ENCODE measurements at places on chromosomes 13 and 19.

DNA sequence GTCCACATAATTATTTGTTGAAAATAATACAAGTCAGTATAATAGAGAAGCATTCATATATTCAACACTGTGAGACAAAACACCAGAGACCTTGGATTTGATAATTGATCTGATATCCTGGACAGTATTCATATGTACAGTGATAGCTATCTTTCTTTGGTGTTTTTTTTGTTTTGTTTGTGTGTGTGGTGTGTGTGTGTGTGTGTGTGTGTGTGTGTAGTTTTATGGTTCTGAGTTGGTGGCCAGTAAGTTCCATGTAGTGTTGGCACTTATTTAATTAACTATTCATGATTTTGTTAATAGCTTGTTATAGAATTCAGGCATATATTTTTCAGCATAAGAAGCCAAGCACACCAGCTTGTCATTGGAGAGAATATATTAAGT lies 1.6 kb upstream of the ANGPTL6 start:
- DNase-seq: no peak

GRCh38 chr13:37490176-37490779 lies 108.3 kb downstream of the POSTN start:
- peak; percentile 61 for DNase-seq

GRCh38 chr13:36275190-36276002 lies 22.2 kb downstream of the CCDC169 start:
- peak; percentile 84 for DNase-seq

DNA sequence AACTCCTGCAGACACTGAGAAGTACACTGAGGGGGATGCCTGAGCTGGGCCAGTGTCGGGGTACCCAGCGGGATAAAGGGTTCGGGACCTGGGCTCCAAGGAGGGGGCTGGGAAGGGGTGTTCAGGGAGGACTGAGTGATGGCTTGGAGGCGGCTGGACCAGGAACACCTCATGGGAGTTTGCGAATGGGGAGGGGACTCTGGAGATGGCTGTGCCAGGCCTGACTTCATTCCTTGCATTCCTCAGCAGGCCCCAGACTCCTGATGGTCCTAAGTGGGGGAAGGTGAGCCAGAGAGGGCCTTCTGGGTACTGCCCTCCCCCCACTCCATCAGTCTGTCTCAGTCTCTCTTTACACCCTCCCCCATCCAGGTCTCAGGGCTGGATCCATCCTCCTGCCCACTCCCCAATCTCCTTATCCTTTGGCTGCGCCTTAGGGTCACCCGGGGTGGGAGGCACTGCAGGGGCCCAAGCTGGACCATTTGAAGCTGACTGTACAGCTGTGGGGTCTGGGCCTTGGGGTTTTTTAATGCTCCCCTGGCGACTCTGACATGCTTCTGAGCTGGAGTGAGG lies 13.8 kb downstream of the PAK4 start:
- no peak for DNase-seq

DNA sequence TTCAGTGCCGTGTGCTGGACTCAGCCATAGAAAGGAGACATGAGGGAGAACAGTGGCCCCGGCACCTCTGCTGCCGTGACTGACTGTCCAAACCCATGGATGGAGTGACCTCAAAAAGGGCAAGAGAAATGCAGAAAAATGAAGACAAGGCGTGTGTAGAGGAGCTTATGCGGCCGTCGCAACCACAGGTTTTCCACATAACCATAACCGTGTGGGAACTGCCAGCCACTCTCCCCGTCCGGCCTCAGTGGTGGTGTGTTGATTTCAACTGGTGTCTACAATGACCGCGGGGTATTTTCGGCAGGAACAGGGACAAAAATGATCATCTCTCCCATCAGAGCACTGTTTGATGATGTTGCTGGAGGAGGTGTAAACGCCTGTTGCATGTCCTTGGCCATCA lies 42.9 kb upstream of the F7 start:
- DNase-seq: no peak

DNA sequence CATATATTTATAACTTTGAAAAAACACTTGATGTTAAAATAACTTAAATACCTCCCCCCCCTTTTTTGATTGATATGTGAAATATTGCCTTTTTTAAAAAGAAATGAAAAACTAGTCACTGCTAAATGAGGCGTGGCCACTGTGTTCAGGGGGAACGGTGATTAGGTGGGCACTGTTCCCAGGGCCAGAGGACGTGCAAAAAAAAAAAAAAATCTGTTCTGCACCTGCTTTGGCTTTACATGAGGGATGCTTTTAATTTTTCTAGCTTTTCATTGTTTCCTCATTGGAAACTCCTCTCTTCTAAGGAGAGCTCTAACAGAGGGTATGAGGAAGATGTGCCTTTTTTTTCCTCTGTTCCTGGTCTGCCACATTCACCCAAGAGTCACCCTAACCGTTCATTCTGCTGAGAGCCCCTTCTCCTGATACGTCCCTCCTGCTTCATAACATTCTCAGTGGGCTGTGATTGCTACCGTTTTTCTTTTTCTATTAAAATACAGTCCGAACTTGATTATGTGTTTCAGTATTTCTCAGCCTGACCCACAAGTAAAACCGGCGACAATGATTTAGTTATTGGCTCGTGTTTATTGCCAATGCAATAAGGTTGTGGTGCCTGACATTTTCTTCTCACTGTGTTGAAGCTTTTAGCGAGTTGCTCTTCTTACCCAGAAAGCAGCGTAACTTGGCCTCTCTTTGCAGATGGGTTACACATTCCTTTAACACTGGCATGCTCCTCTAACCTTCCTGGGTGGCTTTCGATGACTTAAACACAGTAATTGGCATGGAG lies 64.8 kb upstream of the ZNF536 start:
- DNase-seq: no peak

- no peak for DNase-seq
Observed at GRCh38 chr19:41783612-41784011, 12.8 kb upstream of the CEACAM3 start.

DNA sequence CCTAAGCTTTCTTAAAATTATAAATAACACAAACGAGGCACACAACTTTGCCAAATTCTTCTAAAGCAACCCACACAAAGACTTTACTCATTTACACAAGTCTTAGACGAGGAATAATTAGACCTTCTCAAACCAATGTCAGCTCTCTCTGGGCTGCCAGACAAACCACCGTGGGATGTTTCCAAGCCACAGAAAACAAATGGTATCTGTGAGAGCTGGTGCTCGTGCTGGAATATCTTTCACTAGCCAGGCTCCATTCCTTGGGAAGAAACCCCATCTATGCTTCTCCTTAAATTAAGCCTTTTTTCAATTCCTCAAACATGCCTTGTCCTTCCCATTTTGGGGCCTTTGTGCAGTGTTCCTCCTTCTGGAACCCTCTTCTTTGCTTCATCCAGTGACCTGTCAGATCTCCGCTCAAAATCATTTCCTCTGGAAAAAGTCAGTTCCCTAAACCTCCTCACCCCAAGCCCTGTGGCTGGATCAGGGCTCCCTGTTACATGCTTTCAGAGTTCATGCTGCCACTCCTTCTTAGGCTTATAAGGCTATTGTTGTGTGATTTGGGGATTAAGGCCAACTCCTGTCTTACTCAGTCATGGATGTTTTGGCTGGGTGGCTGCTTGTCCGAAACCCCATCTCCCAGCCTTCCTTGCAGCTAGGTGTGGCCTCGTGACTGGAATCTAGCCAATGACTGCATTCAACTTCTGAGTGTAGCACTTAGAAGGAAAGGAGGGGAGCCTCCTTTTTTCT lies 64.2 kb upstream of the GTF2F2 start:
- peak; percentile 88 for DNase-seq

- no peak for DNase-seq
Observed at GRCh38 chr13:105732806-105733529, 802.5 kb downstream of the EFNB2 start.

DNA sequence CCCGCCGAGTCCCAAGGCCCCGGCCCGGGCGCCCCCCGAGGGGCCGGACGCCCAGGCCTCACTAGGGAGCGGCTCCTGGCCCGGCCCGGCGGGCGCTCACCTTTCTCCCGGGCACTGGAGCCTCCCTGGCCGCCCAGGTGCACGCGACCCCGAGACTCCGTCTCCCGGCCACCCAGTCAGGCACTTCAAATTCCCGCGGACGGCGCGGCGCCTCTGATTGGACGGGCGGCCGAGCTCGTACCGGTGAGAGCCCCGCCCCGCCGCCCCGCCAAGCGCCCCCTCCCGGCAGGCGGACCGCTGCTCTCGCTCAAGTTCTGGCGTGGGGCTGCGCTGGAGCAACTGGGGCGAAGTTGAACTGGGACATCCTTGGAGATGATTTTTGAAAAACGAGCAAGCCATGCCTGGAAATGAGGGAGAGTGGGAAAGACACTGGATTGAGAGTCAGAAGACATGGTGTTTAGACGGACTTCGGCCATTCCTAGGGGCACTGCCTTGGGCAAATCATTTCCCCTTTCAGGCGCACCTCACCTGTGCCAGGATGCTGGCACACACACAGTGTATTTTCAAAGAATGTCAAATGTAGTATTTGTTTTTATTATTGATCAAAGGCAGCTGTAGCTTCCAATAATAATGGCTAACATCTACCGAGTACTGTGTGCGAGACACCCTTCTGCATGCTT lies 485.3 kb downstream of the UQCRFS1 start:
- DNase-seq: peak; percentile 32

- DNase-seq: no peak
Observed at GRCh38 chr13:93751117-93751516, 524.5 kb downstream of the GPC6 start.

DNA sequence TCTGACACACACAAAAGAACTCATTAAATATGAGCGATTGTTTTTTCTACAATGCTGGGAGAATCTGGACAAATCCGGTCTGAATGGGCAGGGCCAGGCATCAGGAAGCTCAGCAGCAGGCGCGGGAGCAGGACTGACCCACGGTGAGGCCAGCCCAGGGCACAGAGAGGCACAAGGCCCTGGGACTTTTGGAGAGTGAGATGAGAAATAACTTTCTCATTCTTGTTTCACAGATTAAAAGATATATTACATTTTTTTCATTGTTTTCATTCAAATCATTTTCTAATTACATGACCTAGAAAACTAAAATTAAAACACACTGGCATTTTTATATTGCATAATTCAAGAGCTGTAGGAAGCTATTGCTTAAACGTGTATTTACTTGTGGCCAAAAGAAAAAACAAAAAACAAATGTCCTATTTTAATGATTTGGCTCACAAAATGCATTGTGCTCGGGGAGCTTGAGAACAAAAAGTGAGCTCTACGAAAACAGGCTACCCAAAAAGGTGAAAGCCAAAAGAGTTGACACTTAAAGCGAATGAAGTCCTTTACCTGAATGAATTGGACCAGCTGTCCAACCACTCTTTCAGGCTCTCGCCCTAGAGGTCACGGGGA lies 133.1 kb downstream of the TNFRSF19 start:
- DNase-seq: no peak

DNA sequence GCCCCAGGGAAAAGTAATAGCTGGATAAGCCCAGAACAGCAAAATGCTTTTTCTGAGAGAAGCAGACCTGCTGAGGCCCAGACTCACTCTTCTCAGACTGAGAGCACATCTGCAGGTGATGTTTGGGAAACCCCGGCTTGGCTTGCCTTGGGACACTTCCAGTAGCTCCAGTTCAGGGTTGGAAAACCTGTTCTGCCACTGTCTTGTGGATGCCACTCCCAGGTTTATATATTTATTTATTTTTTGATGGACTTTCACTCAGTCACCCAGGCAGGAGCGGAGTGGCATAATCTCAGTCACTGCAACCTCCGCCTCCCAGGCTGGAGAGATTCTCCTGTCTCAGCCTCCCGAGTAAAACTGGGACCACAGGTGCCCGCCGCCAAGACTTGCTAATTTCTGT lies 8.0 kb upstream of the SMARCA4 start:
- no peak for DNase-seq

- no peak for DNase-seq
Observed at GRCh38 chr13:30337061-30337610, 29.8 kb upstream of the KATNAL1 start.

DNA sequence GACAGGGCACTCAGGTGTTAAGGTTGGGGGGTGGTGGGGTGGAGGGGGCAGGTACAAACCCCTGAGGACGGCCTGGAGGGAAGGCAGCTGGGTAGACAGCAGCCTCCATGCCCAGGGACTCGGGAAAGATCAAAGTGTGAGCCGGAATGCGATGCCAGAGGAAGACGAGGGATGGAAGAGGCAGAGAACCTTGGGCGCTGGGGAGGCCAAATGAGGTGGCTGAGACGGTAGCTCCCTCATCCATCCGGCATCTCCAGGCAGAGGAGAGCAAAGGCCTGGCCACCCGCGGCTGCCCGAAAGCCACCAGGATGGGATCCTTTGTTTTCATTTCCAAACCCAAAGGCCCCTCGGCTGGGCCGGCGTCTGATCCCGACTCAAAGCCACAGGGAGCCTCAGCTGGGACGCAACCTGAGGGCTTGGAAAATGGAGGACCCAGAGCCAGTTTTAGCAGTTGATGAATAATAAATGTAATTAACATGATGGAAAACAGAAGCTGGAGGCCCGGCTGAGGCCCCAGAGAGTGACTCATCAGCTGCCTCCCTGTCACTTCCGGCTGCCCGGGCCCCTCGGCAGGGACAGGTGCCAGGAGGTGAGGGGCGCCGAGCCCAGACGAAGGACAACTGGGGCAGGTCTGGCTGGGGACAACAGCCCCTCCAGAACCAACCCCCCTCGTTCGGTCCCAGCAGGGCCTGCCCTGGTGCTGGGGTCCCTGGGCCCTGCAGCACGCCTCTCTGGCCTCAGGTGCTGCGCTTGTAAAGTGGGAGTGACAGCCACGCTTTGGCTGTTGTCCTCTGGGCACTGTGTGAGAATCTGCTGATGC lies 61.6 kb downstream of the CEBPG start:
- peak; percentile 19 for DNase-seq

DNA sequence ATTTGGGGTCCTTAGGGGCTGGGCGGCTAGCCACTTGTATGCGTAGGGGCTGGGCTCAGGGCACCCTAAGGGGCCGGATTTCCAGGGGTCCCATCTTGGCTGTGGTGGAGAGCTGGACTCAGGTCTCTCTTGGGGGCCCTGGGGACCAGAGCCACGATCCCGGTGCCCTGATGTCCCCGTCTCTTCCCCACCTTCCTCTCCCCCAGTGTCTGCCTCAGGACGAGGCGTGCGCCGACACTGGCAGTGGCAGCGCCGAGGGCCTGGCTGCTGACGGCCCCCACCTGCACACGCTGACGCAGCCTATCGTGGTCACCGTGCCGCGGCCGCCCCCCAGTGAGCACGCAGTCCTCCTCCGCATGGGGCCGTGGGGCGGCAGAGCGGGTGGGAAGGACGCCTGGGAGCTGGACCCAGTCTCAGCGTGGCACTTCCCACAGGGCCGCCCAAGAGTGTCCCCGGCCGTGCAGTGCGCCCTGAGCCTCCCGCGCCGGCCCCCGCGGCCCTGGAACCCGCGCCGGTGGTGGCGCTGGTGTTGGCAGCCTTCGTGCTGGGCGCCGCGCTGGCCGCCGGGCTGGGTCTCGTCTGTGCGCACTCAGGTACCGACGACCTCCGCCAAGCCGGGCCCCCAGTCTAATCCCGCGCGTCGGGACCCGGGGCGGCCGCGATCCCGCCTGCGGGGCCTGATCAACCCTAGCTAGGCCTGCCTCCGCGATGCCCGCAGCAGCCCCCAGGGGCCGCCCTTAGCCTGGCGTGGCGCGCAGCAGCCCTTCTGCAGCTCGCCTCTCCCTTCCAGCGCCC lies 2.7 kb upstream of the SNAPC2 start:
- DNase-seq: peak; percentile 61

- DNase-seq: no peak
Observed at GRCh38 chr13:106911020-106911419, 343.1 kb upstream of the ARGLU1 start.

- DNase-seq: no peak
Observed at GRCh38 chr19:52785506-52785905, 1.1 kb downstream of the ZNF600 start.

GRCh38 chr13:75352641-75353327 lies 129.2 kb downstream of the TBC1D4 start:
- peak; percentile 68 for DNase-seq

- DNase-seq: peak; percentile 11
Observed at GRCh38 chr13:84821261-84821660, 939.0 kb upstream of the SLITRK1 start.

All from fibroblast of lung (primary cell).